ENCODE measurements at places on chromosomes 2 and 18.

- DNase-seq, result no peak
Measured at GRCh38 chr2:69827796-69828540, 1.5 kb upstream of the GMCL1 start.

DNA sequence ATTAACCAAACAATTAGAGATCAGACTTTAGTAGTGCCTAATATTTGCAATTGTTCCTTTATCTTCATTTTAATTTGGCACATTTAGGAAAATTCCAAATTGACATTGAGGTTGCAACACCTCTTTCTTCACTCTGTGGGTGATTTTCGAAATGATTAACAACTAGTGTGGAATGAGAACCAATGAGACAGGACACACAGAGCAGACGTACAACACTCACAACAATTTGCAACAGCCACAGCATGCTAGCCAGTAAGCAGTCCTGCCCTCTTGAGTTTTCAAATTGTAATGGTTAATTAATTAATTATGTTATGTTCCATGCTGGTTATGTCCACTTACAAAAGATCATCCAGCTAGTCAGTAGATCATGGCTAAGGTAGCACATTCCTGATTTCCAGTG lies 339.3 kb downstream of the LRP1B start:
- no peak for DNase-seq

- DNase-seq, result no peak
Measured at GRCh38 chr2:106812383-106812782, 73.6 kb downstream of the ST6GAL2 start.

DNA sequence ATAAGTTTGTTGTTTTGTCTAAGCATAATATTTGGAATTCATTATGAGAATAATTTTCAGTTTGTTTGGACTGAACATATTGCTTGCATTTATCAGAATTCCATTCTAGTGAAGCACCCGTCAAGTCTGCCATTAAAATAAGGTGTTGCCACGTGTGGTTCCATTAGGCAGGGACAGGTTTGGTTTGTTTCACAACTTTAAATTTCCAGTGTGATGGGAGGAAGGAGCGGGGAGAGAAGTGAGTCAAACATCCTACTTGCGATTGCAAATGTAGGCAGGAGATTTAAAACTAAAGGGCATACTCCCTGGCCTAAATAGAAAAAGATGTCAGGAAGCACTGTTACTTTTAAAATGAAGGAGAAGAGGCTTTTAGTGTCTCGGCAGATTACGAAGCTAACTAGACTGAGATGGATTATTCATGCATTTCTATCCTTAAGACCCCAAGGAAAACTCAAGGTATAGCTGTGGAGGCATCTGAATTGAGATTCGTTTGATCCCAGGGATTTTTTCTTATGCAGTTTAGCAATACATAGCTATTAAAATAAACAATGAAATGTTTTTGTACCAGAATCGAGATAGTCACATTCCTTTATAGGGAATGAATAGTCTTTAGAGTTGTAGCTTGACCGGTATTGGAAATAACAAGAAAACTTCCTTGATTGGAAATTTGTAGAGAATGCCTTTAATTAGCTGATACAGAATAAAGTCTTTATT lies 19.8 kb downstream of the GRHL1 start:
- DNase-seq, result no peak

- DNase-seq, result no peak
Measured at GRCh38 chr2:16021611-16022363, 81.4 kb downstream of the MYCN start.

DNA sequence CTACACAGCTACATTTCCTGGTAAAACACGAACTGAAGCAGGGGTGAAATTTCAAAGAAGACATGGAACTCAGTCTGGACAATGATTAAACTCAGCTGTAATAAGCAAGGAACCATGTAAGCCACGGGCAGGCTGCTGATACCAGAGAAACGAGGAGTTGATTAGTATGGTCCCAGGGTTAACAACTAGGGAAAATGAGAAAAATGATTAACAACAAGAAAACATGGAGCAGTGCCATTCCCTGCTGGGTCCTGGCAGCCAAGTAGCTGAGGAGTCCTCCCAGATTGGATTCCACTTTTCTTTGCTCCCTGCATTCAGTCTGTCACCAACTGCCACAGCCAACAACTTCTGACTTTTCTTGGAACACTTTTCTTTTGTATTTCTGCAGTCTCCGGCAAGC lies 517.0 kb upstream of the KLHL29 start:
- DNase-seq, result no peak

- no peak for DNase-seq
Measured at GRCh38 chr18:31275722-31276463, 42.1 kb upstream of the DSG1 start.

DNA sequence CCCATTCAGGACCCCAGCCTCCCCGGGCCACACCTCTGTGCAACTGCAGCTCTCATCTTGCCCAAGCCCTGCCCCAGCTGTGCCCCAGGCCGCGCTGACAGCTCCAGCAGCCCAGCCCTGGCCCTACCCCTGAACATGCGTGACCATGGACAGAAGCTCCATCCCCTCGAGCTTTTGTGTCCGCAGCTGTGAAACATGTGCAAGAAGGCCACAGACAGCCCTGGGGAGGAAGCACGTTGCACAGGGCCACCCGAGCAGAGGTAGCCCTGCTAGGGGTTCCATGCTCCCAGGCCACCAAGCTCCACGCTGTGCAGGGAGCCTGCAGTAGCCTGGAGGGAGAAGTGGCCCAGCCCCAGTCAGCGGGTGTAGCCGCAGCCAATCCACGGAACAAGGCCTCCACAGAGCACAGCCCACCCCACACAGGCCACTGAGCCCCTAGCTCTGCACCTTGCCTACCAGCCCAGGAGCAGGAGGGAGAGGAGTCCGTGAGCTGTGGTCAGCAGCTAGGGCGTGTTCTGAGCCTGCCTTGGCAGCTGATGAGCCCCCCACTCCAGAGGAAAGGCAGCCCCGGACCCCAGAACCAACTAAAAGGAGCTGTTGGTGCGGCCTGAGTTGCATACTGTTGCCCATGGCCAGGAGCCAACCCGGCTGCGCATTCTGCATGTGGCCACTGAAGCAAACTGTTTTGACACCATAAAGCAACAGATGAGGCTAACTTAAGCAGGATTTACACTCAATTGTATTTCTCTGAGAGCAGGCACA lies 184.0 kb downstream of the SEPTIN10 start:
- no peak for DNase-seq

GRCh38 chr18:23378302-23378686 lies 74.8 kb upstream of the RIOK3 start:
- no peak for DNase-seq

- DNase-seq, result no peak
Measured at GRCh38 chr2:185221-185620, 78.6 kb downstream of the SH3YL1 start.

DNA sequence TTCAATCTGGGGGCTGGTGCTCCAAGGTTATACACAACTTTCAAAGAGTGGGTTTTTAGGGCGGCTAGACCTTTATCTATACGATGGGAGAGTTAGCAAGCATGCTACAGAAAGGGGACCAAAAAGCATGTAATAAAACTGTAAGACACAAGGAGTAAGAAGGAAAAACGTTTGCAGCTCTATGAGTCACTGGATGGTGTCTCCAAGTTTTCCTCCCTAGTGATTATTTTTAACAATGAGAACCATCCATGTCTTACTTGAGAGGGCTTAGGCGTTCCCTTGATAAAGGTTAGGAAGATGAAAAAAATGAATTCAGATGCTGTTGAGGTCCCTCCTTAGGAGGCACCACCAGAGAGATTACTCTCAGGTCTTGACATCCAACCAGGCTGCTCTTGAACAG lies 75.9 kb downstream of the HRH4 start:
- no peak for DNase-seq

DNA sequence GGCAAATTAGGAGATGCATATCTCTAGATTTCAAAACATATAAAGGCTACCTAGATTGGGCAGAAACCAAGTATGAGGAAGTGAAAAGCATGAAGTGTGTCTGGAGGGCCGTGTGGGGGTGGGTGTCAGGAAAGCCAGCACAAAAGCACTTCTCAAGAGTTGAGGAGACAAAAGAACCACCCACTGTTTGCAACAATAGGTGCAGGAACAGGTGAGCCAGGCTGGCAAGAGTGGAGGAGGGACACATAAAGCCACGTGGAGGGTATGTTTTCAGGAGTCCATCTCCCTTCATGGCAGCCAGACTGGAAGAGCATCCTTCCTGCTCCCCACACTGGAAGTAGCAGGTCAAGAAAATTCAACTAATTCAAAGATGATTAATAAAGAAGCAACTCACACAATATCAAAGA lies 96.4 kb downstream of the CERS6 start:
- DNase-seq, result no peak

- no peak for DNase-seq
Measured at GRCh38 chr2:181697571-181697970, 17.3 kb upstream of the NEUROD1 start.

DNA sequence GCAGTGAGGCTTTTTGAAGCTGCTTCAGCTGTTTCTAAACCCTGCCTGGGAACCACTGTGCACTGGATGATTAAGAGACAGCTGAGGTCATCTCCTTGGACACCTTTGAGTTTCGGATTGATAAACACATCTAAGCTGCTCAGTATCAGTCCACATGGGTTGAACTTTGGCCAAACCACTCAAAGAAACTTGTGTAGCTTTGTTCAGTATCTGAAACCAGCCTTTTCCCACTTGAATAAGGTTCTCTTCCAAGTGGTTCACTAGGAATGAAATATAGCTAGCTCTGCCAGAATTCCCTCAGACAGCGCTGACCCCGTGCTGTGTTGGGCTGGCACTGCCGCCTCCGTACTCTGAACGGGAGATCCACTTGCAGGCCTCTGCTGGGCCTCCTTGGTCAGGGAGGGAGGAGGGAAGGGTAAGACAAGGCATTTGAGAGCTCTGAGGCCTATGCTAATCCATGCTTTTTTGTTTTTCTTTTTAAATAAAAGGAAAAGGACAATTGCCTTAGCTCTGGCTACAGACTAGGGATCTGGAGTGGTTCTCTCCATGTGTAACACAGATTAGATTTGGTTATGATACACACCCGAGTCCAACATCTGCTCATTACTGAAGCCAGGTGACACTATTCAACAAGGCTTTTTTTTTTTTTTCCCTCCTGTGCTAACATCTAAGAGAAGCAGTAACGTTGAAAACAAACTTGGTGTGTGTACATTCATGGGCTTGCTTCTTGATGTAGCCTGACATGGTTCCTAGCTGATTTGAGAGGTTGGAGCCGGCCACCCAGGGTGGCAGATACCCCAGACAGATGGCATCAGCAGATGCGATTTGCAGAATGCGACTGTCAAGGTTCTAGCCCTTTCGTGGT lies 67.7 kb downstream of the NCK2 start:
- DNase-seq, result no peak

GRCh38 chr2:98608962-98609604 lies 694 bp downstream of the UNC50 start:
- DNase-seq, result no peak

DNA sequence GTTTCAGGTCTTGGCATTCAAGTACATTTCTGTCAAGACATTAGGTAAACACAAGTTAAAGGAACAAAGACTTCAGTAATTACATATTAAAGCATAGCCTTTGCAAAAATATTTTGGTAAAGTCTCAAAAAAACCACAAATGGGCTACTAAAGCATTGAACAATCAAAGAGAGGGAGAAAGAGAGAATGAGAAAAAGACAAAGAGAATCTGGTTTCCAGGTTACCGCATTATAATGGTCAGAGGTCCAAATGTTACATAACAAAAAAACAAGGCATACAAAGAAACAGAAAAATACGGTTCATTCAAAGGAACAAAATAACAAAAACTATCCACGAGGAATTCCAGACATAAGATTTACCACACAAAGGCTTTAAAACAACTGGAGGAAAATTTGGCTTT lies 327.9 kb downstream of the AKAIN1 start:
- DNase-seq, result no peak

DNA sequence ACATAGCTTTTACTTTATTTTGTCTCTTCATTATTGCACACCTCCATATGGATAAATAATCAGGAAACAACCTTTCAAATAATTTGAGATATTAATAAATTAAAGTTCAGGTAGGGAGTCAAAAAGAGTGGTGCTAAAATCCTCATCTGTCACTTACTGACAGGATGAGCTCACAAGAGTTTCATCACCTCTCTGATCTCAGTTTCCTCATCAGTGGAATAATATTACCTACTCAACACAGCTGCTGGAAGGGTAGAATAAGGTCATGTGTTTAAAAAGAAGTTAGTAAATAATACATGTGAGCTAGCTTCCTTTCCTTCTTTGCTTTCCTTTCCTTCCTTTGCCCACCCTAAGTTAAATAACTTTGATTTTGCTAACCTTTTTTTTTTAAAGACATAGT lies 61.9 kb downstream of the RDH14 start:
- DNase-seq, result no peak

DNA sequence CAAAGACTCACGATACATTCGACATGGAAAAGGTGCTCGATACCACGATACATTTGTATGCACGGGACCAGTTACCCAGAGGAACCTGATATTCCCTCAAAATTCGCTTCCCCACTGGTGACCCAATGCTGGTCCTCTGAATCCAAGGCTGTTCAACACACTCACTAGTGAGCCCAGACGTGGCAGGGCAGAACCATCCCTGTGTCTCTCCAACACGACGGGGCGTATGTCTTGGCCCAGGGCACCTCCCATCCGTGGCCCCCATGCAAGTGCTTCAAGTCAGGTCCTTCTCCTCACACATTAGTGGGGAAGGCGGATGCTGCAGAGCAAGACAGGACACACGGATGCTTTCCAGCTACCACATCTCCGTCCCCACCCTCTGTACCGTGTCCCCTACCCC lies 6.1 kb downstream of the CRACDL start:
- no peak for DNase-seq

DNA sequence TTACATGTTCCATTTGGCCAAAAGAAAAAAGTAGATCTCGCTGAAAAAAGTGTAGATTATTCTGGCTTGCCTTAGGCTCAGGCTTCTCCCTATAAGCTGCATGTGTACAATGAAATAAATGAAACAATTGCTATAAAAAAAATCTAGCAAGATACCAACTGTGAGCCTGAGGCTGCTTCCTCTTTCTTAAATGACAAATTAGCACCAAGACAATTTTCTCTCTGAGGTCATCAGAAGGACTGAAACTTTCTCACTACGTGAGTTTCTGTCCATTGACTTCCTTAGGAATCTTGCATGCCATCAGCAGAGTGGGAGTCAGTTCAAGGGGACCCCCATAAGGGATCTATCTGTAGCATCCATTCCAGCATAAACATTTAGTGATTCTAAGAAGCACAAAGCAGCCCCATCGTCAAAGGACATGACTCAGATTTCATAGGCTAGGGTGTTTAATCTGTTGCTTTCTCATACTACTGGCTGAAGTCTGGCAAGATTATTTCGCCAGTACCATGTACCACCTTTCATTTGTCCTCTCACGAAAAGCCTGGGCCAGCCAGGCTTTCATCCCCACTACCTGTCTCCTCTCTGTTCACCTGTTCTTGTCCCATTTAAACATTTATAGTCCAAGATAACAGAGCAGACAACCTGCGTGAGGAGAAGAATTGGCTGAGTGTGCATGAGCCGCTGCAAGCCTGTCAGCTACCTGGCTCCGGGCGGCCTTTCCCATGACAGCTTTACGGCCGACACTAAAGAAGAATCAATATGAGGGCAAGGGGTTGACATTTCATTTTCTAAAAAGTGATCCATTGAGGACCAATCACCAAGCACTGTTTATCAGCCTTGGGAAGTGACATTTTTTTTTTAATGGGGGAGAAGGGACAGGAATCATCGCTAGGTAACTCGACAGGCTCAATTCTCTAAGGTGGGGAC lies 120.0 kb downstream of the EPHA4 start:
- no peak for DNase-seq
